ENCODE measurements at places on chromosomes 4 and X. TPM values are rescaled to one million over a fixed set of nuclear protein-coding genes. Genes with fewer than 3 reads are reported as not detected.
A peak's percentile ranks its signal among the peaks of the same experiment; 100 is the strongest.

DNA sequence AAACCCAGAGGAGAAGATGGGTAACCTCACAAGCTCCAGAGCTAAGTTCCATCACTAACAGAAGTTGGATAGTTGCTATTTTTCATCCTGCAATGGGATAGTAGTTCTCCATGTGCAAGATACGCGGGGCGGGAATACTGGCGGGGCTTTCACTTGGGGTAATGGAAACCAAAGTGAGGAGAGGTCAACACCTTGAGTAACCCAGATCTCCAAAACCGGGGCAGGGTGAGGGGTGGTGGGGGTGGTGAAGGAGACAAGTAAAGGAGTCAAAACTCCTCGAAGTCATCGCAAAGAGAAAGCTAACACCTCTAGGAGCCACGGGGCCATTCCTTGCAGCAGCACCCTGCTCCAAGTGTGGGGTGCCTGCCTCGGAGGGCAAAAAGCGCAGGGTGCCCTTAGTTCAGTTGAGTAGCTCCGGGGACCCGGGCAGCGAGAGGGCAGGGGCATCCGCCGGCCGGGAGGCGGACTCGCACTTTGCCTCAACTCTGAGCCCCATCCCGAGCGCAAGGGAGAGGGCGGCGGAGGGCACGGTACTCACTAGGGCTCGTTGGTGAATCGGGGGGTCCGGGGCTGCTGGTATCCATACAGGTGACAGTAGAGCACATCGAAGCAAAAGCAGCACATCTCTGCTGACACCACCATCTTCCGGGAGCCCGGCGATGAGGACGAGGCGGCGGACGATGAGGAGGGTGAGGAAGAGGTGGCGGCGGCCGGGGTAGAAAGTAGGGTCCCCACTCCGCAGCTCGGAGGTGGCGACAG, 645 bp downstream of the AMMECR1 start:
- H3K27ac ChIP-seq = peak overlapping the region; percentile 77
- peaks cover 14% of the 10 kb centered on the region for H3K4me1 ChIP-seq
- H3K27me3 ChIP-seq = no peaks in the 10 kb centered on the region
- peak; percentile 4 for DNase-seq

DNA sequence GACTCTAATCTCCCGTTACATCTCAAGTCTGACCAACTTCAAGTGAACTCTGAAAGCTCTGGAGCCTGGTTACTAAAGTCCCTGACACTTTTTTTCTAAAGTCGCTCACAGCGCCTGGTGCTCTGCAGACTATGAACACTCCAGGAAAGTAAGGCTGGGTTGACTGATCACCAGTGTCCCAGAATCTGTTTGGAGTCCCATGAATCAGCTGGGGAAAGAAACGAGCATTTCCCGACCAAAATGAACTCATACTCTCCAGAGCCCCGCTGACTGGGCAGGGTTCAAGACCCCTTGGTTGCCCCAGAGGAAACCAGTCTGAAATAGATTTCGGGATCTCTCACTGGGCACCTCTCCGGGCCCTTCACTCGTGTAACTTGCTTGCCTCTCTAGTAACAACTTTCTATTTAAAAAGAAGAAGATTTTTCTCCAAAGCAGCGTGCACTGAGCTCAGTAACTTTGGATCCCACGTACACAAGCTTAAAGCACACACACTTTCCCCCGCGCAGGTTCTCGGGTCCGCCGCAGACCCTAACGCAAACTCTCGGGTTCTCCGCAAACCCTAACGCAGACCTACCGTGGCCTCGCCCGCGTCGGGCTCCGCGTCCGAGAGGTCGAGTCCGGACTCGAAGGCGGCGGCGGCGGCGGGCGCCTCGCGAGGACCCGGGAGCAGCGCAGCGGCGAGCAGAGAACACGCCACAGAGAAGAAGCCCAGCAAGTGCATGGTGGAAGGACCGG, 964 bp downstream of the VEGFC start:
- DNase-seq = no peak
- no peaks in the 10 kb centered on the region for H3K36me3 ChIP-seq

- H3K27me3 ChIP-seq = no peaks in the 10 kb centered on the region
- H3K27ac ChIP-seq = no peak overlapping the region
- no peaks in the 10 kb centered on the region for H3K4me1 ChIP-seq
- no peak overlapping the region for H3K4me3 ChIP-seq
- H3K36me3 ChIP-seq = no peaks in the 10 kb centered on the region
Measured at GRCh38 chr4:69999420-69999819, 3.7 kb downstream of the STATH start.

DNA sequence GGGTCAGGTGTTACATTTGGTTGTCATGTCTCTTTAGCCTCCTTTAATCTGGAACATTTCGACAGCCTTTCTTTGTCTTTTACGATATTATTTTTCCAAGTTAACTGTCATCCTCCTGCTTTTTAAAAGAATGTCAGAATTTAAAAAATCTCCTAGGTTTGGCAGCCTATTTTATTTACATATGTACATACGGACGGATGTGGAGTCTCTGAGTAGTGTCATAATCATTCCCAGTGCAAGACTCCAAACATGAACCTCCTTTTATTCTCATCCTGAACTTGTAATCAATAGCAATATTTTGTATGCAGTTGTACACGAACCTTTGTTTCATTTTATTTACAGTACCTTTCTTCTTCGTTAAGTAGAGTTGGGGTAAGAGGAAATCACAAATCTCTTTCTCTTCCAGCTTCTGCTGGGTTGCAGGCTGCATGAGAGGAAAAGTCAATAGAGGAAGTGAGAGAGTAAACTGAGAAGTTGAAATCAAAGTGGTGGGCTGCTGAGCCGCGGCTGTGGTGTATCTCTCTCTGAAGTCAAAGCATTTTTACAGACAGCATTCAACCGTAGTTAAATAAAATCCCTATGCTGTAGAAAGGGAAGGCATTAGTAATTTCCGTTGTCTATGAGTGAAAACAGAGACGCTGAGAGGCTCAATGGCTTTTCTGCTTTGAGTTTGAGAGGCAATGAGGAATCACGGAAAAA, 53.9 kb upstream of the RPS6KA3 start:
- H3K36me3 ChIP-seq = no peaks in the 10 kb centered on the region
- no peaks in the 10 kb centered on the region for H3K27me3 ChIP-seq
- no peak overlapping the region for H3K4me3 ChIP-seq
- peak; percentile 74 for DNase-seq
- H3K4me1 ChIP-seq = peaks cover 24% of the 10 kb centered on the region

- no peak overlapping the region for H3K27ac ChIP-seq
- no peaks in the 10 kb centered on the region for H3K4me1 ChIP-seq
- H3K27me3 ChIP-seq = no peaks in the 10 kb centered on the region
- DNase-seq = no peak
- H3K4me3 ChIP-seq = no peak overlapping the region
Measured at GRCh38 chrX:101276238-101276637, 14.9 kb downstream of the TAF7L start.

DNA sequence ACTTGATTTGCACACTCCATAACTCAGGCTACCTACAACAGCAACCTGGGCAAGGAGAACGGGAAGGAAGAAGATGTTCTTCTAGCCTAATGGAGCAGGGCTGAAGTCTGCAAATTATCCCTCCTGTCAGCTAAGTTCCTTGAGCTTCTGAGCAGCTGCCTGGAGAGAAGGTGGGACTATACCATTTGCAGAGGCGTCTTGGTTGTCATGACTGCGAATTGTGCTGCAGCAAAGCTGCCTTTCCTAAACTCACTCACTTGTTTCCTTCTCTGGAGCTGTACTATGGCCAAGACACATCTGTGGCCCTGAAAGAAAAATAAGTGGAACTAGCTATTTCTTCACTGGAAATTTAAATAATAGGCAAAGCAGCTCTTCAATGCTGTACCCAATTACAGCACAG, 682.4 kb upstream of the GRIA3 start:
- H3K36me3 ChIP-seq = no peaks in the 10 kb centered on the region
- no peaks in the 10 kb centered on the region for H3K4me1 ChIP-seq
- no peak overlapping the region for H3K27ac ChIP-seq
- no peak overlapping the region for H3K4me3 ChIP-seq
- H3K27me3 ChIP-seq = no peaks in the 10 kb centered on the region

DNA sequence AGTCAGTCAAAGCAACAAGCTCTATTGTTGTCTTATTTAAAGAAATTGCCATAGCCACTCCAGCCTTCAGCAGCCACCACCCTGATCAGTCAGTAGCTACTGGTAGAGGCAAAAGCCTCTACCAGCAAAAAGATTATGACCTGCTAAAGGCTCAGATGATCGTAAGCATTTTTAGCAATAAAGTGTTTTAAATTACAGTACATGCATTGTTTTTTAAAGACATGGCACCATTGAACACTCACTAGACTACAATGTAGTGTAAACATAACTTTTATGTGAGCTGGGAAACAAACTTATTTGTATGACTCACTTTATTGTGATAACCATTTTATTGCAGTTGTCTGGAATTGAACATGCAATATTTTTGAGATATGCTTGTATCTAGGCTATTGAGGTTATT, 32.3 kb upstream of the DYNLT3 start:
- no peaks in the 10 kb centered on the region for H3K36me3 ChIP-seq
- peaks cover 4% of the 10 kb centered on the region for H3K27me3 ChIP-seq
- no peak overlapping the region for H3K4me3 ChIP-seq

- no peaks in the 10 kb centered on the region for H3K27me3 ChIP-seq
- H3K27ac ChIP-seq = no peak overlapping the region
- peaks cover 12% of the 10 kb centered on the region for H3K4me1 ChIP-seq
- no peaks in the 10 kb centered on the region for H3K36me3 ChIP-seq
- no peak overlapping the region for H3K4me3 ChIP-seq
Measured at GRCh38 chr4:142840516-142841123, 5.5 kb downstream of the INPP4B start.

DNA sequence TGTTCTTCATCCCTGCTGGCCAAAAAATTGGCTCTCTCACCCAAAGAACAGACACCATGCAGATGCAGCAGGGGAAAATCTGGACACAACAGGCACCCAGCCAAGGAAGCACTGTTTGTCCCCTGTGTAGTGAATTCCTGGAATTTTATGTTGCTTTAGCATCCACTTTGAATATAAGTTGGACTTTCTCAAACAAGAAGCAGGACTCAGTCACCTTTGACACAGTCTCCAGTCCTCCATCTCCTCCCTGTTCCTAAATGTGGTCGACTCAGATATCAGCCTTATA, 11.8 kb downstream of the ZNF182 start:
- DNase-seq = no peak
- H3K4me3 ChIP-seq = no peak overlapping the region
- H3K4me1 ChIP-seq = no peaks in the 10 kb centered on the region
- peaks cover 22% of the 10 kb centered on the region for H3K36me3 ChIP-seq
- H3K27me3 ChIP-seq = no peaks in the 10 kb centered on the region
- no peak overlapping the region for H3K27ac ChIP-seq

GRCh38 chr4:184628103-184628502, 21.1 kb downstream of the CASP3 start:
- H3K4me3 ChIP-seq = no peak overlapping the region
- no peaks in the 10 kb centered on the region for H3K27me3 ChIP-seq
- DNase-seq = no peak
- no peak overlapping the region for H3K27ac ChIP-seq
- H3K36me3 ChIP-seq = no peaks in the 10 kb centered on the region
- H3K4me1 ChIP-seq = no peaks in the 10 kb centered on the region

DNA sequence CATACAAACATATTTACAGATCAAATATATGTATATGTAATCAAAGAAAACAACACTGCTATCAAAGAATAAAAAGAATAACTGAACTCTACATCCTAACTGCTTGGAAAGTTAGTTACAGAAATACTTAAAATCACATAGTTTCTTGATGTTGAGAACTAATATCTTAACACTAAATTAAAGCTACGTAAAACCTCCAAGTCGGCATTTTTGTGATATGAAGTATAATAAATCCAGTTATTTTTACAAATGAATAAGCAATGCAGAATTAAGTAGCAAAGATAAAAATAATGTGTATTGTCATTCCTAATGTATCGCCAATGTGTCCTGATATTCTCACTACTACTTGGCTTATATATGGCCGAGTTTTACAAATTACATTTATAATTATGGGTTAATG, 68.4 kb downstream of the JADE1 start:
- H3K4me1 ChIP-seq = no peaks in the 10 kb centered on the region
- H3K27me3 ChIP-seq = no peaks in the 10 kb centered on the region
- no peak overlapping the region for H3K27ac ChIP-seq
- H3K36me3 ChIP-seq = peaks cover 5% of the 10 kb centered on the region
- no peak overlapping the region for H3K4me3 ChIP-seq

Gene ADRA2C
- total RNA-seq = not detected
